ENCODE measurements at places on chromosomes 11 and 22.

DNA sequence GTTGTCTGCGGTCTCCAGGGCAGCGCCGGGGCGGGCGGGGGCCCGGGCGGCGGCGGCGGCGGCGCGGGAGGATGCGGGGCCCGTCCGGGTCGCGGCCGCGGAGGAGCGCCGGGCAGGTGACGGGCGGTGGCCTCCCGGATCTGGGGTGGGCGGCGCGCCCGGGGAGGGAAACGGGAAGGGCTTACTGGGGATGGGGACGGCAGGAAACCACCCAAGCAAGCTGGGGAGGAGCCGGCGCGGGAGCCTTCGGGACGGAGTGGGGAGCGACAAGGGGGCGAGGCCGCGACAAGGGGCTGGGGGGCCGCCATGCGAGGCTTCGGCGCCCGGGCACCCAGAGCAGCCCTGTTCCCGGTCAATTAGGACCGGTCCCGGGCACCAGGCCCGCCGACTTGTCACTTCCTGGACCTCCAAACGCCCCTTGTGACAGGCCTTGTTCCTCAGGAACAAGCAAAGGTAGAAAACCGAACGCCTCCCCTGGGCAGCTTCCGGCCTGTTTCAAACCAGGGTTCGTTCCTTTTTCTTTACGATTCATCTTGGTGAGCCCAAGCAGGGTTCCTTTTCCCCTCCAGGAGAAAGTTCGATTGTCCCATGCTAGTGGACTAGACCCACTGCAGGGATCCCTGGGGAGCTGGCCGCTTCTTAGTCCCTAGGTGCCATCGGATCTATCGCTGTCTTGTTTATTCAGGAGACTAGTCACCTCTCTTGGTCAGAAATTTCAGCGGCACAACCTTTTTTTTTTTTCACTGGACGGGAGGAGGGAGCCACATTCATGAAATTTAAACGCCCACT, 492 bp downstream of the JHY start:
- DNase-seq: peak; percentile 23

GRCh38 chr22:21754523-21754922, 18.9 kb upstream of the YPEL1 start:
- DNase-seq: no peak

GRCh38 chr11:112797648-112798293, 163.4 kb upstream of the NCAM1 start:
- no peak for DNase-seq

GRCh38 chr11:37502202-37502601, 904.2 kb upstream of the RAG2 start:
- DNase-seq: no peak

DNA sequence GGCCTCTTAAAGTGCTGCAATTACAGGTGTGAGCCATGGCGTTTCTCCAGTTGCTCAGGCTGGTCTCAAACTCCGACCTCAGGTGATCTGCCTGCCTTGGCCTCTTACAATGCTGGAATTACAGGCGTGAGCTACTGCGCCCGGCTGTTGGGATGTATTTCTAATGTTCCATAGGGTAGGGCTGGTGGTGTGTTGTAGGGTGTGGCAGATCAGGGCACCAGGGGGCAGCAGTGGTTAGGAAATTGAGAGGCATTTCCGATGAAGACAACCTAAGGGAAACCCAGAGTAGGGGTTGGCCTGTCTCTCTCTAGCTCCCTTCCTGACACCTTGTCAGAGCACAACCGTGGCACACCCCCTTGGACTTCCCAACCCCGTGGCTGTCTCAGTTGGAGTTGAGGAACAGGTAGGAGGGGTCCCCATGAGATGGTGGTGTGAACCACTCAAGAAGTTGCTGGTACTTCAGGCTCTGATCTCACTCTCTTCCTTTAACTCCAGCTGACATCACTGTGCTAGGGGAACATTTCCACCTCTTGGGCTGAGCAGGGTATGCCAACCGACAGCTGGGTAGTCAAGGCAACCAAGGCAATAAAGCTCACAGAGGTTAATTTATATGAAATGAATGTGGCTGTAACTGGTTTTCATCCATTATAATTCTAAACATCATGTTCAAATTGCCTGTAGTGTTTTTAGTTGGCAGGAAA, 33.0 kb downstream of the YWHAH start:
- DNase-seq: peak; percentile 71

GRCh38 chr22:23517804-23518375, 62.2 kb downstream of the IGLL1 start:
- DNase-seq: no peak

DNA sequence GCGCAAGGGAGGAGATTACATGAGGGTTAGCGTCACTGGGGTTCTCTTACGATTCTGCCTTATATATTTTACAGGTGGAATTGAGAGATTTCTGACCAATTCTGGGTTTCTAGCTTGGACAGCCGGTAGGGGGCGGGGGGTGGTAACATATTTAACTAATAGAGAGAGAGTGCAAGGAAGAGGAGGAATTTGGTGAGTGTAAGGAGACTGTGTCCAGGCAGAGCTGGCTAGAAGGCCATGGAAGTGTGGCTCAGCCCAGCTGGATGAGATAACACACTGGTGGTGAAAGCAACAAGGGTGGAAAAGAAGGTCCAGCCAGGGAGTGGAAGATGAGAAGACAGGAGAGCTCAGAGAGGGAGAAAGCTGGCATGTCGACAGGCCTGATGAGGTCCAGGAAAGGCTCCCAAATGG, 56.5 kb downstream of the ST3GAL4 start:
- no peak for DNase-seq

GRCh38 chr11:64224891-64225607, 937 bp downstream of the TRPT1 start:
- no peak for DNase-seq

DNA sequence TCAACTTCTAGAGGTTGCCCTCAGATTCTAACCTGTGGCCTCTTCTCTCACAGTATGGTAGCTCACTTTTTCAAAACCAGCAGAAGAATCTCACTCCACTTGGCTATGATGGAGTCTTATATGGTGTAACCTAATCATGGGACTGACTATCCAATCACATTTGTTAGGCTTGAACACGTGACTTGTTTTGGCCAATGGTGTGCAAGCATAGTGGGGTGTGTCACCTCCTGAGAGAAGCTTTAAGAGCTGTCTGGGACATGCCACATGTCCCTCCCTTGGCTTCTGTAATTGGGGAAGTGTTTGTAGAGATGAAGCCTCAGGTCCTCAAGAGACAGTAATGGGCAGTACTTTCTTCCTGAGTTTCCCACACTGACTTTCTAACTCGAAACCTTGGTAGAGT, 12.8 kb upstream of the SMIM38 start:
- no peak for DNase-seq

GRCh38 chr11:87603887-87604286, 566.2 kb downstream of the TMEM135 start:
- DNase-seq: no peak

DNA sequence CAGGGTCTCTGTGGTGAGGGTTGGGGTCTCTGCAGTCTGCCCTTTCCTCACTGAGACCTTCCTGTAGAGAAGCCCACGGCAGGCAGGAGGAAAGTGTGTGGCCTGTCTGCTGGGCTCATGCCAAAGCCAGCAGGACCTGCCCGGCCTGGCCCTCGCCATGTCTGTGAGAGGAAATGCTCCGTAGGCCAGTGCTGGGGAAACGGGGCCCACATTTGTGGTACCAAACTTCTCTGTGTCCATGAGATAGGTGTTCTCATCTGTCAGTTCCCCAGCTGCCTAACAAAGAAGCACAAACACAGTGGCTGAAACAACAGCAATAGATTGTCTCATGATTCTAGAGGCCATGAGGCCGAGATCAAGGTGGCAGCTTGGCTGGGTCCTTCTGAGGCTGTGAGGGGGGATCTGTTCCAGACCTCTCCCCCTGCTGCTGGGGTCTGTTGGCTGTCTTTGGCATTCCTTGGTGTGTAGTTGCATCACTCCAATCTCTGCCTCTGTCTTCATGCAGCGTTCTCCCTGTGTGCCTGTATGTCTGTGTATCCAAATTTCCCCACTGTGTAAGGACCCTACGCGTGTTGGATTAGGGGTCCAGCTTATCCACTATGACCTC, 772.5 kb downstream of the TBC1D22A start:
- no peak for DNase-seq

DNA sequence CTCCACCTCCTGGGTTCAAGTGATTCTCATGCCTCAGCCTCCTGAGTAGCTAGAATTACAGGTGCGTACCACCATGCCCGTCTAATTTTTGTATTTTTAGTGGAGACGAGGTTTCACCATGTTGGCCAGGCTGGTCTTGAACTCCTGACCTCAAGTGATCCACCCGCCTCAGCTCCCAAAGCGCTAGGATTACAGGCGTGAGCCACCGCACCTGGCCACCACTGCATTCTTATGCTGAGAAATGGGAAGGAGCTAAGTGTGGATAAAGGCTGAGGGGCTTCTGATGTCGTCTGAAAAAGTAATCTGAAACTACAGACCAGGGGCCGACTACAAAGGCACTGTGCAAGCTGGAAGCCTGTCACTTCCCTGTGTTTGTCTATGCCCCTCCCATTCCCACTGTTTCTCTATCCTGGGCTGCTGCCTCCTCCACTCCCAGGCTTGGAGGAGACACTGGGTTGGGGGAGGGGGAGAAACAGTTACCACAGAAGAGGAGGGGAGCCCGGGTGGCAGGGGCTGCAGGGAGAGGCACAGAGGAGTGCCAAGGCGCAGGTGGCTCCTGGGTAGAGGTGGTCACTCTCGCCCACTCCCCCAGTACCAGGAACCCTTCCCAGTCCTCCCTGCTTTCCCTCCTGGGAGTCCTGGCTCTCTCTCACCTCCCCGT, 2.9 kb upstream of the MTA2 start:
- DNase-seq: no peak

- DNase-seq: no peak
Observed at GRCh38 chr11:133382131-133382812, 150.0 kb downstream of the OPCML start.

Measured in activated T-cell treated with anti-CD3 and anti-CD28 coated beads for 24 hours (primary cell).